CD4-positive, alpha-beta T cell treated with Interleukin-4 for 4 hours (primary cell): ENCODE measurements at places on chromosomes 6 and 20.
A peak's percentile ranks its signal among the peaks of the same experiment; 100 is the strongest.

GRCh38 chr6:137731960-137732616 is 135.0 kb upstream of the TNFAIP3 start:
- no peak for DNase-seq

- no peak for DNase-seq
Observed at GRCh38 chr6:36627801-36628246, 33.7 kb downstream of the SRSF3 start.

- no peak for DNase-seq
Observed at GRCh38 chr20:45768479-45768878, 23.2 kb downstream of the WFDC3 start.

DNA sequence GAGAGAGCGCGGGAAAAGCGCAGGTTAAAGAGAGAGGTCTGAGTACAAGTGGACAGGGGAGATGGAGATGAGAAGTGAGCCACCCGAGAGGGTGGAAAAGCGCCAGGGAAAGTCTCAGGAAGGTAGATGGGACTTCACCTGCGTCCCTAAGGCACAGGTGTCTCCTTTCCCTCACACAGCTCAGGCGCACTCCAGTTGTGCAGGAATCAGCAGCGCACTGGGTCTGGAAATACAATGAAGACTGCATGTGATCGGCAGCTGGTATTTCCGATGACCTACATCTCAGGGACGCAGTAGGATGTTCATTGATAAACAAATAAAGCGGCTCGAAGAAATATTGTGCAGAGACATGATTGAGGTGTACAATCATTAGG is 432 bp upstream of the KHDRBS2 start:
- no peak for DNase-seq

DNA sequence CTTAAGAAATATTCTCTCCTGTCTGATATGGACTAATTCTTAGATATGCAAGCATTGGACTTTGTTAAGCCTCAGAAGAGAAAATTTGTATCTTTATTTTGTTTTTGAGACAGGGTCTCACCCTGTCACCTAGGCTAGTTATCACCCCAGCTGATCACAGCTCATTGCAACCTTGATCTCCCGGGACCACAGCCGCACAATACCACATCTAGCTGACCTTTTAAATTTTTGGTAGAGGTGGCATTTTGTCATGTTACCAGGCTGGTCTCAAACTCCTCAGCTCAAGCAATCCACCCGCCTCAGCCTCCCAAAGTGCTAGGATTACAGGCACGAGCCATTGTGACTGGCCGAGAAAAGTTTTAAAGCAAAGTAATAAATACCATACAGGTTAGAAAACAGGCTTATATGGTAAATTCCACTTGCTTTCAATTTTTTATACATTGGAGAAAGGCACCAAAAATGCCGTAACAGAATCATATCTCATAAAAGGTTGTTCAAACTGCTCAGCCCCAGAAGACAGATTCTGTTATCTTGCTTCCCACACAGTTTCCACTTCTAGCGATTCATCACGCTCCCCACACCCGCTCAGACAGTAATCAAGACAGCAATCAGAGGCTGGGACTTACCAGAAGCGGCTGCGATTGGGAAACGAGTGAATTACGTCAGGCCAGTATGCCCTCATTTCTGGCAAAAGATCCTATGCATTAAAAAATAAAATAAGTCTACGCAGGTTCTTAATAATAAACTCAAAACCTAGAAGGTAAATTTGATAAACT is 13.8 kb downstream of the RNASET2 start:
- peak; percentile 60 for DNase-seq

DNA sequence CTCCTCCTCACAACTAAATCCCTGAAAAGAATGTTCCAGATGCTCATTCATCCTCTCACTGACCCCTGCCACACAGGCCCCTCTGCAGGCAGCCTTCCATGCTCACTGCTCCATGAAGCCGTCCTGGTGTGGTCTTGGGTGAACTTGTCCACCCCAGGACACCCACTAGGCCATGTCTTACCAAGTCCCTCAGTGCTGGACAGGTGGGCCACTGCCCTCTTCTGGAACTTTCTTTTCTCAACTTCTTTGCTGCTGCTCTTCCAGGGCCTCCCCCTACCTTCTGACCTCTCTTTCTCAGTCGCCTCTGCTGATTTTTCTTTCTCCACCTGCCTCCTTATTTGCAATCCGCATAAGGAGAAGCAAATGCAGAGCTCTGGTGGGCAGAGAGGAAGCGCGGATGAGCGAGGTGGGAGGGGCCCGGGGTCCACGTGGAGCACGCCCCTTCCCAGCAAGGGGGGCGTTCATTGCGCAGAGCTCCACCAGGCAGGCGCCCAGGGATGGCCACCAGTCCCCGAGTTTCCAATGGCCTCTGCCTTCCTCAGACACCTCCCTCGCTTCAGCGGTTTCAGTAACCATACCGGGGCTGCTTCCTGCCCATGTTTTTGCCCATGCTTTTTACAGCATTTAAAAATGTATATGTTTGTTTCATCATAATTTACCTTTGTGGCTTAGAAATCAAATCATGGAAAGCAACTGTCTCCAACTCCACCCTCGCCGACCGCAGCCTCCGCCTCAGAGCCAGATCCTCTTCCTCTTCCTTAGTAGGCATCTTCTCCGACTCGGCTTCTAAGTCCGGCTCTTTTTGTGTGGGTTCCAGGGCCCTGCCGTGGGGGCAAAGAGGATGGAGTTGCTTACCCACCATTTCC is 129.6 kb downstream of the ZDHHC14 start:
- DNase-seq = no peak

DNA sequence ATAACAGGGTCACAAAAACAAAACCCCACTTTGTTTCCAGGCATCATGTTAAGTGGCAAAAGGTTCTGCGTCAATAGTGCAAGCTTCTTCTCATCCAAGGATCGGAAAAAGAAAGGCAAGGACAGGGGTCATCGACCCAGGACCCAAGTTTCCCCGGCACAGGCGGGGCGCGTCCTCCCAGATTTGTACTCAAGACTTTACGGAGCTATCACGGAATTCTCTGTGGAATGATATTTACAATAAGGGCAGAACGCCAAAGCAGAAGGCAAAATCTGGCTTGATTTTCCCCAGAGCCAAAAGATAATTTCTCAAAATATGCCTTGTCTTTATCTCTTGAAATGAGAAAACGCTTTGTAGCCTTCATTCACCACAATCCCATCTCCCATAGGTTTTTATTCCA is 25.5 kb downstream of the PDE10A start:
- no peak for DNase-seq

DNA sequence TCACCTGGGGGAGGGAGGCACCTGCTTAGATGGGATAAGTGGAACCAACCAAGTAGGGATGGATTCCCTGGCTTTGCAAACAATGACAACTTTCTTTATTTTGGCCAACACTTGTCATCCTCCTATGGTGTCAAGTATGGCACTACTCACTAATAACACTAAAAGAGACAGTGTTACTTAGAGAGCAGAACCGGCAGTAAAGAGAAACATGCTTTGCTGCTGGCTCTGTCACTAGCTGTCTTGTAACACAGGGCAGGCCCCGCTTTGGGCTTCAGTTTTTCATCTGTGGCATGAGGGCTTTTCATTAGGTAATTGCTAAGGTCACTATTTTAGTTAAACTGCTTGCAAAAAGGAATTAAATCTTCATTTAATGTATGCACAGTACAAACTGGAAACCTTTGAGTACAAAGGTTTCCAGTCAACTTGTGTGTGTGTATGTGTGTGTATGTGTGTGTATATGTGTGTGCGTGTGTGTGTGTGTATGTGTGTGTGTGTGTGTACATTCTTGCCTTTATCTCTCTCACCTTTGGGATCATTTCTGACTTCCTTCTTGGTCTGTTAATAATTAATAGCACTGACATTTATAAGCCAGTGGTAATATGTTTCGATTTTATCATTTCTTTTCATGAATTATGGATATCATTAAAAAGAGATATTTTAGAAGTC is 64.7 kb downstream of the BTBD3 start:
- no peak for DNase-seq

DNA sequence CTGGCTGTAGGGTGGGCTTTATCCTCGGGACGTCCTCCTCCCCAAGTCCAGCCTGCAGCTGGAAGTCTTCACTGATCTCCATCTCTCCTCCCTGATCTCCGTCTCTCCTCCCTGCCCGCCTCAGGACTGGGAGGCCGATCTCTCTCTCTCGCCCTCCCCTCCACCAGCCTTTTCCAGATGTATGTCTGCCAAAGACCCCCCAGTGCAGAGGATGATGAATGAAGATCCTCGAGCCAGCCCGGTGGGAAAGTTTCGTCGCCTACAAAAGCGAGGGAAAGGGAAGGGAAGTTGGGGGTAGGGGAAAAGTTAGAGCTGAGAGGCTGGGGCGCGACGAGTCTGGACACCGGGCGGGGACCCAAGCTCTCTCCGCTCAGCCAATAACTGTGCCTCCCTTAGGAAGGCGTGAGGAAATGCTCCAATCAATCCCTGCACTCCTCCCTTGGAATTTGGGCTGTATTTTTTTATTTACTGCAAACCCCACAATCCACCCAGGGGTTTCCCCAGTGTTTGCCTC is 595 bp upstream of the SRF start:
- no peak for DNase-seq

DNA sequence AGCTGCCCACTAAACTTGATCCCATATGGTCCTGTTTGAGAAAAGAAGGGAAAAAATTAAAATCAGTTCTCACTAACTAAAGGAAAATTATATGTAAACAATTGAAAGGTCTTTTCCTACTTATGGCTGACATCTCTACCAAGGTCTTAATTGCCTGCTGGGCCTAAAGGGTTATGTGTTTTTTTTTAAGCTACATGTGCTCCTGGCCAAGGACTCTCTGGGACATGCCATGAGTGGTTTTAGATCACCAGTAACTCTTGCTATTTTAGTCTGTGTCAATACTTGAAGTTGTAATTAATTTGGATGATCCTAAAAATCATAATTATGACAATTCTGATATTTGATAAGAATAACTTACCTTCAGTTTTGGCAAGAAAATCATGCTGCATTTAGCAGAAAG is 35.9 kb upstream of the EYA4 start:
- DNase-seq = no peak
